NCI-H1092 treated with DMSO at 0.1 percent for 48 hours (cell line): ENCODE measurements at places on chromosomes 2 and 18.

DNA sequence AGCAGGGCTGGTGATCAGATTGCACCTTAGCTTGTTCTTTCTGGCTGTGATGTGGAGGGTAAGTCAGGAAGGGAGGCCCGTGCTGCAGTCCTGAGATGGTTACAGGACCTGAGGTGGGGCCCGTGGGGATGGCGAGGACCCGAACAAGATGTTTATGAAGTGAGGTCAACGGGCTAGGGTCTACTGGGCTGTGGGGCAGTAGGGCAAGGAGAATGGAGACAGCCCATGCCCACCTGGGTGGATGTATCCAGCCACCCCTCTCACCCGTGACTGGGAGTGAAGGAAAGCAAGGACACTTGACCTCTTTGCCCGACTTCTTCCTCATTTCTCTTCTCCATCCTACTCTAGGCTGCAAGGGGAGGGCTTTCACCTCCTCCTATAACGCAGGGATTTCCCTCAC is 18.0 kb downstream of the PTMA start:
- no peak for DNase-seq

GRCh38 chr2:153404792-153405191 is 73.8 kb downstream of the RPRM start:
- DNase-seq = no peak

GRCh38 chr2:133418021-133418420 is 150.2 kb downstream of the NCKAP5 start:
- DNase-seq = no peak

GRCh38 chr2:86584151-86584913 is 21.1 kb upstream of the CHMP3 start:
- no peak for DNase-seq

GRCh38 chr18:43534511-43534910 is 257.2 kb upstream of the SYT4 start:
- DNase-seq = no peak

- no peak for DNase-seq
Measured at GRCh38 chr2:239370403-239370802, 30.4 kb downstream of the HDAC4 start.

DNA sequence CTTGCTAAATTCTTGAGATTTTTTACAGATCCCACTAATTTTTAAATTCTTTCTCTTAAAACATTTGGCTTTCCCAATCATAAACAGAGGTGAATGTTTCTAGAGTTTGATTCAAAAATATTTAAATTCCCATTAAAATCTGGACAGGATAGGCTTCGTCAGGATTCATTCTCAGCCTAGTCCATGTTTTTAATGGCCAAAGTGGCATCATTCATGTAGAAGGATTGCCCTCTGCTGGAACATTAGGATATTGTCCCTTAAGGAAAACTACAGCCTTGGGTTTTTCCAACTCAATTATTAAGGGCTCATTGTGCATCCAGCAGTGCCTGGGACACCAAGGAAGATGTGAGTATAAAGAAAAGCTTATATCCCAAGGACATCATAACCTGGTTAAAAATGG is 71.7 kb downstream of the TPGS2 start:
- peak; percentile 39 for DNase-seq

GRCh38 chr2:106358521-106358920 is 109.7 kb downstream of the RGPD3 start:
- no peak for DNase-seq

GRCh38 chr2:100309973-100310719 is 12.2 kb downstream of the LONRF2 start:
- DNase-seq = no peak

DNA sequence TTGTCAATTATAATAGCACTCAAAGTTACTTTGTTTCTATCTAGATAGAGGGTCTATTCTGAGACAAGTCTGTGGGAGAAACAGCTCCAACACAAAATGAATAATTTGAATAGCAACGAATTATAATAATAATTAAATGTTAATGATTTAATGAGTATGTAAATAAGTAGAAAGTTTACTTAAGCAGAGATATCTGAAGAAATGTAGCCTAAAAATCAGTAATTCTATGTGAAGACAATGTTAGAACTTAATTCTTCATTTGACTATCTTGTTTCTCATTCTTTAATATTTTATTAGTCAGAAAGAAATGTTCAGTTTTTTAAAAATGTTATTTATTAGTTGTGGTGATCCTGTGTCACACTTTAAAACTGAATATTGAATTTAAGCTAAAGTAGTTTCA is 161.2 kb downstream of the PLEKHA3 start:
- DNase-seq = no peak
